ENCODE measurements at places on chromosomes 1 and 21. TPM values are rescaled to one million over a fixed set of nuclear protein-coding genes. Genes with fewer than 3 reads are reported as not detected.

- no peak for DNase-seq
Observed at GRCh38 chr1:1121611-1122077, 5.8 kb upstream of the C1orf159 start.

DNA sequence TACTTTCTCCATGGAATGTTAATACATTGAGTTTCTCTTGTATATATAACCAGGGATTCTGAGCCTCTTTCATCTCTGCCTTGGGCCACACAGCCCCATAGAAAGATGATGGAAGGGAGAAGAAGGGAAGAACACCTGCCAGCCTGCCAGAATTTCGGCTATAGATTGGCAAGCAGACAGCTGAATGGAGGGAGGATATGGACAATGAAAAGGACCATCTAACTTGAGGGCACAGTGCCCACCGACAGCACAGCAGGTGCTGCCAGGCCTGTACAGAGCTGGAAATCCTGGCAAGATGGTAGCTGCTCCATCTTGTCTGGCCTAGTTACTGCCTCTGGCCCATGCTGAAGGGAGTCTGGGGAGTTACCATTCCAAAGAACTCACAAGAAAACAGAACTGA is 244.3 kb downstream of the FGGY start:
- DNase-seq, result no peak

DNA sequence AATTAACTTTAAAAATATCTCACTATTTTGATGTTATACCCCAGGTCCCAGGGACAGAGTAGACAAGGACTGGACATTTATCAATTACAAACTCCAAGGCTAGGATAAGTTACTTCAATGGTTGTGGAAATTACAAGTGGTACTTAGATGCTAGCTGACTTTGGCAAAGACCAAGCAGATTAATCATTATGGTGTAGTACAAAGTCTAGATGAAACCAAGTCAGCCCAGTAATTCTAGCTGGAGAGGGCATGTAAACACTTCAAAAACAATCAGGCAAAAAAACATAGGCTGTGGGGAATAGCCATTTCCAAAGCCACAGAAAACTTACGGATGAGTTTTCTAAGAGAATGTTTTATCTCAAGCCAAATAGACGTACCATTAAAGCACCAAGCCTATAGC is 124.5 kb downstream of the TSEN15 start:
- DNase-seq, result no peak

Gene CTXND2
- not detected for total RNA-seq

DNA sequence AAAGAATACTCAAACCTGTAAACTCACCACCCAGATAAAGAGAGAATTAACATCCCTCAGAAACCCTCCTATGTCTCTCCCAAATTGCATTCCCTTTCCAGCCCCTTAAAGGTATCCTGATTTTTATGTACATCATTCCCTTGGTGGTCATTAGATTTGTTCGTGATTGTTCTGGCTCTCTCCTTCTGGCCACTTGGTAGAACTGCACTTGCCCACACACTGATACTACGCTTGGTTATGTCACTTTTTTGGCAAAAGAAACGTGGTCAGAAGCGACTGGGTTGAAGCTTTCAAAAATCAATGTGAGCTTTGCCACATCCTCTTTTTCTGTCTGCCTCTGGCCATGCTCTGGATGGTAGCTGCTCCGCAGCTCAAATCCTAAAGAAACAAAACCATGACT is 76.3 kb downstream of the KRTAP19-8 start:
- DNase-seq, result no peak

GRCh38 chr1:152328801-152329391 is 3.9 kb upstream of the FLG start:
- DNase-seq, result no peak
